ENCODE measurements at places on chromosomes 6 and 20.

DNA sequence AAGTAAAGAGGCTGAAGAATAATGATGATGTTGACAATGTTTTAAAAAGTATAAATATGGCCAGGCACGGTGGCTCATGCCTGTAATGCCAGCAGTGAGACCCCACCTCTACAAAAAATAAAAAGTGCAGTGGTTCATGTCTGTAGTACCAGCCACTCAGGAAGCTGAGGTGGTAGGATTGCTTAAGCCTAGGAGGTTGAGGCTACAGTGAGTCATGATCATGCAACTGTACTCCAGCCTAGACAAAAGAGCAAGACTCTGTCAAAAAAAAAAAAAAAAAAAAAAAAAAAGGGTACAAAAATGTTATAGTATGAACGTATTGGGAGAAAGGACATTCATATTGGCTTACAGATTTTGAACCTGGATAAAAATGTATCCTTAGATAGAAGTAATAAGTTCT lies 543.1 kb upstream of the IRAK1BP1 start:
- no peak for DNase-seq

GRCh38 chr6:170129691-170130171 lies 161.1 kb downstream of the DLL1 start:
- peak; percentile 96 for DNase-seq

DNA sequence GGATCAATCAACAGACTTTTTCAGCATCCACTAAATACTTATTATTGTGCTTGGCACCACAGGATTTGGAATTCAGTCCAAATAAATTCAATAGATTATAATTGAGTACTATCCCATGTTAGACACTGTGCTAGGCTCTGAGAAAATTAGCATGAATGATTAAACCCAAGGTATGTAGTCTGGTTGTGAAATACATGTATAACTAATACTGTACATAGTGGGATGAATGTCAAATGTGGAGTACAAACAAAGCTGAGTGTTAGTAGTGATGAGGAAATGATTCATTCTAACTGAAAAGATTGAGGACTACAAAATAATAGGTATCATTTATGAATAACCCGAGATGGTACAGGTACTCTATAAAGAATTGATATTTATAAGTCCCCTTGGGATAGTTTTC lies 111.9 kb upstream of the FLRT3 start:
- DNase-seq, result no peak

DNA sequence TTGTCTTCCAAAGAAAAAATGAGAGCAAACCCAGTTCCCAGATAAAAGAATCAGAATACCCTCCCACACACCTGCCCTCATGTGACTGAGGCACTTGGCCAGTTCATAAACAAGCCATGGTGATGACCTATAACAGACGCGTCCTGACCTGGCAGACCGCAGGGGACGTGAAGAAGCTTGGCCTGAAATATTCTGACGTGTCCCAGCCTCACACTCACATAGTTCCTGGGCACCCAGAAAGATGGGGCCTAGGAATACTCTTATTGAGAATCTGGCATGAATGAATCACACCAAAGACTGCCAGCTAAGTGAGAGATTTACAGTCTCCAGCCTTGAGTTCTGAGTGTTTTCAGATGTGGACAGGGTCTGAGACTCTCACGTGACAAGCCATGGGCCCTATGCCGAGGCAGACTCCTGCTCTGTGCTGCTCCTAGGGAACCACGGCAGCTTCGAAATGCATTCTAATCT lies 17.2 kb upstream of the MAP3K4 start:
- no peak for DNase-seq

GRCh38 chr6:56055081-56055704 lies 179.8 kb upstream of the BMP5 start:
- no peak for DNase-seq

DNA sequence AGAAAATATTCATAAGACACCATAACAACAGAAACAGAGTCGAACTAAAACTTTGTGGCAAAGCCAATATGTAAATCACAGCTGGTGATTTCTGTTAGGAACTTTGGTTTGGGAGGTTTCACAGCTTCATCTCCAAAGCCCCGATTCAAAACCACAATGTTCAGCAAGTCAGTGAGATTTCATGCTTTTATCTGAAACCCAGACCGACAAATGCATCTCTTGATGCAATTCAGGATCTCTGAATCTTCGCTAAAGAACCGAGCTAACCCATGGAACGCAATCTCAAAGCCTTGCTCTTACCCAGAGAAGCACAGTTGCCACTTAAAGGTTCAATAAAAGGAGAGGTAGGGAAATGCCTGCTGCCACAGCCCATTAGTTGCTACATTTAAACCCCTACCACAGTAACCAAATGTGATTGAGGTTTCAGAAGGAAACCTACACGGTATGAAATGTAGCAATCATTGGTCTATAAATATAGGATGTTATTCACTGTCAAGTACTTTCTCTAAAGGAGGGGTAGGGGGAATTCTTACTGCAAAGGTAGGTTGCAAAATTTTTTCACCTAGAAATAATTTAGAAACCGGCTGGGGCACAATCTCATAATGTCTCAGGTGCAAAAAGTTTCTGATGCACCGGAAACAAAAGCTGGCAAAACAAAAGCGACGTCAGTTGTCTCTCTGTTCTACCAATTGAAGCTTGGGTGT lies 381.0 kb upstream of the ARID1B start:
- no peak for DNase-seq

GRCh38 chr6:37441651-37442050 lies 8.6 kb downstream of the CMTR1 start:
- DNase-seq, result no peak

- no peak for DNase-seq
Observed at GRCh38 chr6:156925718-156926607, 148.8 kb downstream of the ARID1B start.

DNA sequence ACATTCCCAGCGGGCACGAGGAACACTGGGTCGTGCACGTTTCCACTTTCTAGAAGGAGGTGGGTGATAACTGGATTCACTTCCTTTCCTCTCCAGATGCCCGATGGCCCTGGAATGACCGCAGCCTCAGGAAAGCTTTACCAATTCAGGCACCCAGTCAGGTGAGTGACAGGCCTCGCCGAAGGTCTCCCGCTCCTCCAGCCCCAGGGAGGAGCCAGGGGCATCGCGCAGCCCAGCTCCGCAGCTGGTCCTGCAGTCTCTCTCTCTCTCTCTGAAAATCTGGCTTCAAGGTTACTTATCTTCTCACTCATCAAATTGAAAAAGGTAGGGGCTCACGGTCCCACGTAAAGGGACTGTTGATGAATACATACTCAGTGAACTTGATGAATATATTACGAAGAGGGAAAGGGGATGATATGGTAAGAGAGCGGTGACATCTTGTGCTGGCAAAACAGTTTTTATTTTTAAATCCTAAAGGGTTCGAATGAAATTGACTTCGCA lies 891 bp downstream of the RIPPLY2 start:
- peak; percentile 68 for DNase-seq

GRCh38 chr6:158548418-158549161 lies 11.3 kb upstream of the TMEM181 start:
- peak; percentile 88 for DNase-seq

DNA sequence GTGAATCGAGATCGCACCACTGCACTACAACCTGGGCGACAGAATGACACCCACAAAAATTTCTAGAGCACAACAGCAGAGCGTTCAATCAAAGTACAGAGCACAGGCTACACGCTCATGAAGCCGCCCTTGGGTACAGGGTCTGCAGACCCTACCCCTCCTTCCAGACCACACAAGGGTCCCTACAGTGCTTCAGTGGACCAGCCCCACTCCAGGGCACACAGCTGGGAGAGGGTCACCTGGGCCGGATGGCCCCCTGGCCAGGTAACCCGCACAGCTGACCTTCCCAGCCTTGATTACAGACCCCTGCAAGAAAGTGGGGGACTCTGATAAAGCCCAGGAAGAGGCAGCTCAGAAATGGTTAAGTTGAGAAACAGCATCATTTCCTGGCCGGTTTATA lies 63.6 kb downstream of the RIPOR3 start:
- DNase-seq, result no peak

GRCh38 chr6:85464260-85464644 lies 14.4 kb downstream of the NT5E start:
- DNase-seq, result no peak

DNA sequence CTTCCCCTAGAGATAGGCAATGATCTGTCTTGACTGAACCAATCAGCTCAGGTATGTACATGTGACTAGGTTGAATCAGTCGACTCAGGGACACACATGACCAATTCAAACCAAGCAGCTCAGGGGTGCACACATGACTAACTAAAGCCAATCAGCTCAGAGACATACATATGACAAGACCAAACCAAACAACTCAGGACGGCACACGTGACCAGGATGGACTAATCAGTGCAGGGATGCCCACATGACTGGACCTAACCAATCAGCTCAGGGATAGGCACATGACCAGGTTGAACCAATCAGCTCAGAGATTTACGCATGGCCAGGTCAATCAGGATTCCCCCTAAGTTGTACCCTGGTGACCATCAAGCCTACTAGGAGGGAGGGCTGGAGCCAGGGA lies 310.3 kb downstream of the CDH26 start:
- DNase-seq, result no peak

- peak; percentile 21 for DNase-seq
Observed at GRCh38 chr6:110101885-110102284, 77.6 kb downstream of the WASF1 start.

DNA sequence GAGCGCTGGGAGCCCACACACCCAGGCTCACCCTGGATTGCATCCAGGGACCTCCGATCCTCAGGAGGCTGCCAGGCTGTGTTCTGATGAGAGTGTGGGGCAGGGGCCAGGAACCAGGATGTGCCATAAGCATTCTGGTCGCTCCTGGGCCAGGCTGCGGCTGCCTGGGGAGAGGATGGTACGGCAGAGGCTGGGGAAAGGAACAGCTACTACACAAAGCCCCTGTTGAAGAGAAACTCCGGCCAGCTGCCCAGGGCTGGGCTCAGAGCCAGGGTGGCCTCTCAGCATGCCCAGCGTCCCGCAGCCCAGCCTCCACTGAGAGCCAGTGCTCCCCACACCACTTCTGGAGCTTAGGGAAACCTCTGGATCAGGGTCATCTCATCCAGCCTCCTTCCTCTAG lies 21.7 kb upstream of the OCSTAMP start:
- DNase-seq, result no peak

GRCh38 chr6:9139746-9140145 lies 704.4 kb upstream of the SLC35B3 start:
- no peak for DNase-seq

- no peak for DNase-seq
Observed at GRCh38 chr6:21393441-21394165, 199.9 kb upstream of the SOX4 start.

GRCh38 chr6:52284131-52284459 lies 447 bp downstream of the MCM3 start:
- peak; percentile 71 for DNase-seq

DNA sequence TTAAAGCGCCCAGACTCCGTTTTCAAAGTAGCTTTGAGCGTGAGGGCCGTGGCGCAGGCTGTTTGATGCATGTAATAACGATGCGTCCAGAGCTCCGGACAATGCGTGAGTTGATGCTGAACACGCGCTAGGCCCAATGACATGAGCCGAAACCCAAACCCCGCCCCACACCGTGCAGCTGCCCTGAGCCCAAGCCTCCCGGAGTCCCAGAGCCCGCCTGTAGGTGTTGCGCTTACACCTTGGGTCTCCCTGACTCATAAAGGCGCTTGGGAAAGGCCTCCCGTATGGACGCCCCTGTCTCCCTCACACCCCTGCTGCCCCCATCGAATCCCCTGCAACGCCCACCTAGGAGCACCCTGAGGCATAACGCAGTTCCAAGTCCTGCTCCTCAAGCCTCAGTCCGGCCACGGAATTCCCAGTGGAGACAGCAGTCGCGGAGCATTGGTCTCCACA lies 87.6 kb downstream of the ERMARD start:
- DNase-seq, result no peak

DNA sequence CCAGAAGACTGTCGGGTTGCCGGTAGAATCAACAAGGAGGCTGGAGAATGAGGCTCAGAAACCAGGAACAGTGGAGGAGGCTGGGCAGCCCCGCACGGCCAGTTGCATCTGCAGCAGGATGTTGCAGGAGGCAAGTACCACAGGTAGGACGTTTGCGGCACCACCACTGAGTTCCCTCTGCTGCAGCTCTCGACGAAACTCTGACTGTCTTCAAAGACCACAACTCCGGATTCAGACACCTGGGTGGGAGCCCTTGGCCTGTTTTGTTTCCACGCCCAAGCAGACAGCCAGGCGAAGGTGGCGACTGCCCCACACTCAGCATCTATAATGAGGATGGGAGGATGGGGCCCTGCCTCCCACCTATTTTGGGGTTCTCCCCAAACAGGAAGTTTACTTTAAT lies 218.2 kb downstream of the ZDHHC14 start:
- DNase-seq, result no peak

GRCh38 chr6:136517002-136517401 lies 33.2 kb downstream of the MAP7 start:
- DNase-seq, result no peak

DNA sequence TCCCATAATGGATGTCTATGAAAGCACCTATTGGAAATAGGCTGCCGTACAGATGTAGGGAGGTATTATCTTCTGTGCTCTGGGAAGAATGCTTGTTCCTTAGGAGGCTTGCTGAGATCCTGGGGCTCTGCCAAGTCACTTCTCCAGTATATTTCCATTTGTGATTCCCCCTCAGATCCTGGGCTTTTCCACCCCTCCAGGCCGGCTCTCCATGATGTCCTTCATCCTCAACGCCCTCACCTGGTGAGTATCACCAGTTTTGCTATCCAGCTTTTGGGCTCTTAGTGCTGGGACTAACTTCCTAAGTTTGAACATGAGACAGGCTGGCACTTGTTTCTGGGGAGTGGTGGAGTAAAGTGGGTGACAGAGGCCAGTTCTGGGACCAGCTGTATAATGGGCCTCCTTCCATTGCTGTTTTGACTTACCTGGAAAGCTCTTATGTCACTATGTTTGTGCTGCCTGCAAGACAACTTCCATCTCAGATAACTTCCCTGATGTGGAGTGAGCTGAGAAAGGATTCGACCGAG lies 2.6 kb downstream of the SYS1 start:
- DNase-seq, result no peak

DNA sequence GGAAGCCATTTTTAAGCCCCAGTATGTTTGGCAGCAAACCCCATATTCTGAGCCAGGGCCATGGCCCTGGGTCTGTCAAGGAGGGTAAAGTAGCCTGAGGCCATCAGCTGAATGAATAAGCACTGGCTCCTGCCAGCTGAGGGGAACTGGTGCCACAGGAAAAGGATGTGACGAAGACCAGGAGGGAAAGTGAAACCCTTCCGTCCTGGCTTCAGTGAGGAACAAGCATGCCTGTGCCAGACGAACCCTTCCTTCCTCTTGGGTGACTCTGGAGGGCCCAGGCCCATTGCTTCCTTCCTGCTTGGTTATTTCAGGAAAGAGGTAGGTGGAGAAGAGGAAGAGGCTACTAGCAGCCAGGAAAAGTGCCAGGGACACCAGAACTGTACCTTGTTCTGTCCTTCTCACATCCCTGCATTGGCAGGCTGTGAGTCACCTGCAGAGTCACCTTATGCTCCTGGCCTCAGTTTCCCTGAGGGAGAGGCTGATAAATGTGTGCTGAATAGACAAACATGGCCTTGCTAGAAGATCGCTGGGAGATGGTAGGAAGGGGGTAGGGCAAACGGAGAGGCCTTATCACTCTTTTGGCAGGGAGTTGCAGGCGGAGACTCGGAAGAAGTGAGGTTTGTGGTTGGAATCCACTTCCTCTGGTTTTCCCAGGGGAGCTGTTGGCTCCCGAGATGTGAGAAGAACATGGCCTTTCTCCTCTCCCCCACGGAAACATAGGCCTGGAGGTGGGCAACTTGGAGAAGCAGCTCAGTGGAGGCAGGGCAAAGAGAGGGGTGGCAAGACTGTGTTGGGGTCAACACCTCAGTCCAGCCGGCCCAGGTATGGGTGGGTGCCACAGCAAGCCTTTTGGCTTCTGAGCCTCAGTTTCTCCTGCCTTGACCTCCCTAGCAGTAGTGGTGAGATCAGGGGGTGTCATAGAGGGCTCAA lies 37.4 kb downstream of the COX4I2 start:
- no peak for DNase-seq

All from NCI-H1105 treated with DMSO at 0.1 percent for 48 hours (cell line).